ENCODE measurements at places on chromosomes 2 and 18.

DNA sequence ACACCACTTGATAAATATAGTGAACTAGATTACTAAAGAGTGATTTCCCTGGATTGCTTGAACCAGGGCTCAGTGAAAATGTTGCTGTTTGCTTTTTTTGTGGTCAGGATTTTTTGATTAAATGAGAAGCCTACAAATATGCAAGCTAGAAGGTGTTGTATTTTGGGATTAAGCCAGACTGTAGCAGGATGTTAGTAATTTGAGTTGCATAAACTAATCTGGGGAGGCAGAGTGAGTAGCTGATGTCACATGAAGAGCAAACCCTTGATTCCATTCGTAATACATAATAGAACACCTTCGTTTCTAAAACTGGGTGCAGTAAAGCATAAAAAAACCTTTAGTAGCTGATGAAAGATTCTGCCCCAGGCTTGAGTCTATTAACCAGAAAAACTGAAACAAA lies 32.0 kb downstream of the NEDD4L start:
- no peak for DNase-seq

DNA sequence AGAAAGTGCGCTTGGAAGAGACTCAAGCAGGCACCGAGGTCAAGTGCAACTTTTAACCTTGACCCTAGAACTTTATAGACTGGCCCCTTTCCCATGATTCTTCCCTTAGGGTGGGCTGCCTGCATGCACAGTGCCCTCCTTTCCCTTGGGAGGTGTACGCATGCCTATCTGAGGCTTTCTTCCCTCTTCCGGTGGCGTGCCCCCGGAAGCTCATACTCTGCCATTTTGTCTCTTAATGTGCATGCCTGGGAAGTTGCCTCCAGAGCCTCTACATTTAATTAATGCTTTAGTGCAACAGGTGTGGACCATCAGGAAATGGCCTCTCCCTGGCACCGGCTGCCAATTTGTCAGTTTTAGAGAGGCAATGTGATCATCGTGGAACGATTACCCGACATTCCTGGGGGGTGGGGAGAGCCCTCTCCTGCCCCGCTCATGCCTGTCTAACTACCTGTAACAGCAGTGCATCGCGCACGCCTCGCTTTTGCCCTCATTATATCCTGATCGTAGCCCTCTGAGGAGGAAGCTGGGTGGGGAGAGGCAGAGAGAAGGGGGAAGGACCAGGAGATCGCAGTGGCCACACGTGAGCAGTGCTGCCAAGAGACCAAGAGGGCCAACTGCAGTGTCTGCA lies 194.8 kb downstream of the TFCP2L1 start:
- no peak for DNase-seq

GRCh38 chr2:158723921-158724802 lies 71.0 kb upstream of the DAPL1 start:
- DNase-seq, result no peak

- no peak for DNase-seq
Observed at GRCh38 chr2:69190743-69191404, 177.9 kb downstream of the ANTXR1 start.

GRCh38 chr2:188526701-188527100 lies 235.0 kb downstream of the GULP1 start:
- no peak for DNase-seq

- DNase-seq, result no peak
Observed at GRCh38 chr2:207150284-207150683, 15.5 kb downstream of the KLF7 start.

GRCh38 chr2:216799873-216800431 lies 59.9 kb downstream of the TNP1 start:
- DNase-seq, result no peak

DNA sequence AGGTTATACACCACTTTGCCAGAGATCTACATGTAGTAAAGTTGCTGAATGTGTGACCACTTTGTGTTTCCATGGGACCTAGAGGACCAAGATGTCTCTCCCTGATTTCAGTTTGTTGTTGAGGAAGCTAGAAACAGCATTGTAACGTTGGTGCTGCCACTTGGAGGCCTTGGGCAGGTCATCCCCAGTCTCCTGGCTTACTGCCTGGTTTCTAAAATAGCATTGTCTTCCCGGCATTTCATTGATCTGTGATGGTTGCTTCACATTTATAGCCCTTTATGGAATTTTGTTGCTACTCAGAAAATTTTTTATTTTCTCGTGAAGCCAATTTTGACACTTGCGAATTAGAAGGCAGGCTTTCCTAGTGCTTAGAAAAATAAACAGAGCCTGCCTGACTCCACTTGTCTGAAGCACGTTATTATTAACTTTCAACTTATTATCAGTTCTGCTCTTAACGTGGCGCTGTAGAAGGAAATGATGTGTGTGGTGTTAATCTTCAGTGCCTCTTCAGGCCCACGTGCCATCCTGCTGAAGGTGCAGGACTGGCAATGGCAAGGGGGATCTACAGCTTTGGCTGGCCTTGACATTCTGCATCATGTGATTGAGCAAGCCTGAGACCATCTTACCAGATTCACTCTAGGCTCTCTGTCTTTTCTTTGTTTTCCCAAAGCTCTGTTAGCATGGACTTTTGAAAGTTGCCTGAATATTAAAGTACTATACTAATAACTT lies 59.9 kb downstream of the INPP4A start:
- no peak for DNase-seq

GRCh38 chr2:23507267-23508065 lies 122.5 kb downstream of the KLHL29 start:
- DNase-seq, result no peak

DNA sequence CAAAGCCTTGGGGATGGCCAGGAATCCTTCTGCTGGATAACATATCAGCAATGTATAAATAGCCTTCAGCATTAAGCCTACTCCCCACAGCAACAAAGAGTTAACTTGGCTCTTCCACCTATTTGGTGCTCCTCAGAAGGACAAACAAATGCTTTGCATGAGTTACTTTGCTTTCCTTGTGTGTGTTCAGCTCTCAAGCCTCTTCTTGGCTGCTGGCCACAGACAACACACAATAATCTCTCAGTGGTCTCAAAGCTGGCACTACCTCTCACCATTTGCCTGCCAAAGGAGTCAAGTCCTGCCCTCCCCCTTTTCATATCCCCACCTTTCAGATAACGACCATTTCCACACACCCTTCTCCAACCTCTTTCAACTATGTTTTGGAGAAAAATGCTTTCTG lies 17.5 kb downstream of the FTCDNL1 start:
- DNase-seq, result no peak

- no peak for DNase-seq
Observed at GRCh38 chr2:23518481-23519333, 133.7 kb downstream of the KLHL29 start.

DNA sequence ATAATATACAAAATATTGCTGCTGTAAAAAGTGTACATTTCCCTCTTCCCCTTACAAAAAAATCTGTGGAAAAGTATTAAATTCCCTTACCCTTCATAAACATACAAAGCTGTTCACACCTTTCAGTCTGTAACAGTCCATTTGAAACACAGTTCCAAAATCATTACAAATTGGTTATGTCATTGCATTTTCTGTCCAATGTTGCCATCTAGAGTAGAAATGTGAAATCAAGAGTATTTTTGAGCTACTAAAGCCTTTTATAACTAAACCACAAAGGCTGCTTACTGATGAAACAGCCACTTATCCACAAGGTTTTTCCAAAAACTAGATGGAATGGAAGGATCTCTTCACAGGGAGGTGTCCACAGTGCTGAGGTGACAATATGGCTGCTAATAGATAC lies 72.5 kb downstream of the SS18 start:
- DNase-seq, result no peak

GRCh38 chr18:48954886-48955819 lies 4.4 kb upstream of the SMAD7 start:
- no peak for DNase-seq

DNA sequence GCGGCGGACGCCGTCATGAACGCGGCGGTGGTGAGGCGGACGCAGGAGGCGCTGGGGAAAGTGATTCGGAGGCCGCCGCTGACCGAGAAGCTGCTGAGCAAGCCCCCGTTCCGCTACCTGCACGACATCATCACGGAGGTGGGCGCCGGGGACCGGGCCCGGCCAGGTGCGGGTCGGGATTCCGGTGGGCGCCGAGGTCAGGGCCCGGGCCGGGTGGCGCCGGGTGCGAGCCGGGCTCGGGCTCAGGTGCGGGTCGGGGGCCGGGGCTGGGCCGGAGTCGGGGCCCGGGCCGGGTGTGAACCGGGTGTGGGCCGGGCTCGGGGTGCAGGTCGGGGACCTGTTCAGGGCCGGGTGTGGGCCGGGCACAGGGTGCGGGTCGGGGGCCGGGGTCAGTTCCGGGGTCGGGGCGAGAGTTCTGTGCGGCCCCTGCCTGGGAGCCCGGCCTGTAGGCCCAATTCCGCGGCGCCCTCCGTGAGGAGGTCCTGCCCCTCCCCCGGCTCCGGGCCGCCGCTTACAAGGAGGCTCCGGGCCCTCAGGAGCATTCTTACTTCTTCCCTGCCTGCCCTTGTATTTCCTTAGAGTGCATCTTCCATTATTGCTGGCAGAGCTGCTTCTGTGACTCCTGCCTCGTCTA lies 447 bp downstream of the TRAF3IP1 start:
- peak; percentile 13 for DNase-seq

- no peak for DNase-seq
Observed at GRCh38 chr2:118705032-118705431, 142.4 kb downstream of the EN1 start.

DNA sequence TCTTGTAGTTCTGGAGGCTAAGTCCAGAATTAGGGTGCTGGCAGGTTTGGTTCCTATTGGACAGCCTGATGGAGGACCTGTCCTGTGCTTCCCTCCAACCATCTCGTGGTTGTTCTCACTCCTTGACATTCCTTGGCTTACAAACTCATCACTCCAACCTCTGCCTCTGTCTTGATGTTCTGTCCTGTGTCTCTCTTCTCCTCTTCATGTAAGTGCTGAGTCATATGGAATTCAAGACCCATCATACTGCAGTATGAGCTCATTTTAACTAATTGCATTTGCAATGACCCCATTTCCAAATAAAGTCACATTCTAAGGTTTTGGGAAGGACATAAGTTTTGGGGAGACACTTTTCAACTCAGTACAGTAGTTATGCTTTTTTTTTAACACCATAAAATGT lies 374.7 kb downstream of the TRIB2 start:
- no peak for DNase-seq

- no peak for DNase-seq
Observed at GRCh38 chr2:19879120-19879519, 22.7 kb downstream of the TTC32 start.

DNA sequence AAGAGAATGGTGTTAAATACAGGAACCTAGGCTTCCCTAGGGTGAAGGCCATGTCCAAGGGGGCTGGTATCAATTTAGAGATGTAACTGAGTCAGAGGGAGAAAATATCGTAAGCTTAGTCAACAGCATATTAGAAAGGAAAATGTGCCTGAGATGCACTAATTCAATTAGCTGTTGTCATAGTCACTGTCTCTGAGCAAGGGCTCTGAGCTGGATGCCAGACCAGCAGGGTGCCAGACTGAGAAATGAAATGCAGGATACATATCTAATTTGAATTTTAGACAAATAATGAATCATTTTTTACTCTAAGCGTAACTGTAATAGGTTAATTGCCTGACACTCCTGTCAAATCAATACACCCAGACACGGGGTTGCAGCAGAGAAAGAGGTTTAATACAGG lies 11.4 kb upstream of the SLC35F6 start:
- no peak for DNase-seq

DNA sequence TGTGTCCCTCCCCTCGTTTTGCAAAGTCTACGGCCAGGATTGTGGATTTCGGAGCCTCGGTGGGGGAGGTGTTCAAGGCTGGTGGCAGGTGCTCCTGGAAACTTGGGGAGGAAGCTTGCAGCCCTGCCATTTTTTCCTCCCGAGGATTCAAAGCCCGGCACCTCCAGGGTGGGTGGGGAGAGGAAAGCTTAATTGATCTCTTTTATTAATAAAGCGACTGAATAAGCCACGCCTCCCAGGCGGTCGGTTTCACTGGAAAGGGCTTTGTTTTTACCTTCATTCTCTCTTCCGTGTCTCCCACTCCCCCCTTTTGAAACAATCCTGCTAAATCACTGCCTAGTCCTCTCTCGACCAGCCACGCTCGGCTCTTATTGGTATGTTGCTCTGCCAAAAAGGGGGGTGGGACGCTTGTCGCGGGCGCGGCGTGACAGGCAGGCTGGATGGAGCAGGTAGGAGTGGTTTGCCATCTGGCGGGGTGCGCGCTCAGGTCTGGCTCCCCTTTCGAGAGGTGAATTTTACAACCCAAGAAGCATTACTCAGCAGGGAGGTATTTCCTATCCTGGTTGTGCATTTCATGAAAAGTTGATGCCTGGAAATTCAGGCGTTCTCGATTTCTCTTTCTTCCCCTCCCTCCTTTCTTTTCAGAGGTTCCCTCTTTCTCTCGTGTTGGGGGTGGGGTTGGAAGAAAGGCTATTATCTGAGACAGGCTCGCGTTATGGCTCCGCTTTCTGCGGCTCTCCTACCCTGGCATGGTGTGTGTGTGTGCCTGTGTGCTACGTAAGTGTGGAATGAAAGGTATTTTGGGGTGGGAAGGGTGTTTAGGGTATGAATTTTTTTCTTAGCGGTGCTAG lies 1.4 kb downstream of the NEDD4L start:
- DNase-seq, result peak; percentile 58

DNA sequence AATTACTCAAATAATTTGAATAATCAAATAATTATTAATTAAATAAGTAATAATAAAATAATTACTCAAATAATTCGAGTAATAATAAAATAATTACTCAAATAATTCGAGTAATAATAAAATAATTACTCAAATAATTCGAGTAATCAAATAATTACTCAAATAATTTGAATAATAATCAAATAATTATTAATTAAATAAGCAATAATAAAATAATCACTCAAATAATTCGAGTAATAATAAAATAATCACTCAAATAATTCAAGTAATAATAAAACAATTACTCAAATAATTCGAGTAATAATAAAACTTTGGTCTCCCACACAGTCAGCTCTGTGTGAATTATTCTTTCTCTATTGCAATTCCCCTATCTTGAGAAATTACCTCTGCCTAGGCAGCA lies 30.0 kb upstream of the LINC00305 start:
- no peak for DNase-seq

- DNase-seq, result no peak
Observed at GRCh38 chr2:44137872-44138551, 30.7 kb upstream of the PPM1B start.

DNA sequence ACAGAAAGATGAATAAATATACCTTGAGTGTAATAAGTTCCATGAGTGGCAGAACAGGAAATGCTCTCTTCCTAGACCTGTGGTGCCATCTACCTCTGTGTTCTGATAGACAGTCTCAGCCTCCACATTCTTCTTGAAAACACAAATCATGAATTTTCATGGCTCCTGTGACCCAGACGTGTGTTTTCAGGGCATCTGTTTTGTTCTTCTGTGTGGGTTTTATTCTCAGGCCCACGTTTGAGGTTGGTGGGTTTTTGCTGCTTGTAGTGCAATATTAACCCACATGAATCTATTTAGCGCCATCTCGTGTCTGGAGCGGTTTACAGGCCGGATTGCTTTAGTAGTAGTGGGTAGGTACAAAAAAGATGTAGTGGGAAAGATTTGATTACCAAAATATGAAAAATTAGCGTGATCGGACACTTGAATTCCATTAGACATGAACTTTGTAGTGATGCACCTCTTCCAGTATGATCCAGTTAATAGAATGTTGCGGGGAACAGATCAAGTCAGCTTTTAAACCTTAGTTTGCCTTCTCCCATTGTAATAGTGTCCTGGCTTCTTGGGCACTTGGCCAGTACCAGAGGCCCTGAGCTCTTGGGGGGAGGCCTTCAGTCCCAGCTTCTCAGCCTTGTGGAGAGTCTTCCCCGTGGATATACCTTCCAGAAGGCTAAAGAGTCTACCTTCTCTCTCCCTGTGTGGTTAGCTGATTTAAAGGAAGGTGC lies 256.5 kb downstream of the TPGS2 start:
- peak; percentile 56 for DNase-seq

GRCh38 chr18:67265464-67266245 lies 250.9 kb downstream of the DSEL start:
- DNase-seq, result no peak

Data from activated CD8-positive, alpha-beta T cell treated with anti-CD3 and anti-CD28 coated beads for 36 hours (primary cell).